CMK (cell line): ENCODE measurements at places on chromosomes 11 and 22.
A peak's percentile ranks its signal among the peaks of the same experiment; 100 is the strongest.

DNA sequence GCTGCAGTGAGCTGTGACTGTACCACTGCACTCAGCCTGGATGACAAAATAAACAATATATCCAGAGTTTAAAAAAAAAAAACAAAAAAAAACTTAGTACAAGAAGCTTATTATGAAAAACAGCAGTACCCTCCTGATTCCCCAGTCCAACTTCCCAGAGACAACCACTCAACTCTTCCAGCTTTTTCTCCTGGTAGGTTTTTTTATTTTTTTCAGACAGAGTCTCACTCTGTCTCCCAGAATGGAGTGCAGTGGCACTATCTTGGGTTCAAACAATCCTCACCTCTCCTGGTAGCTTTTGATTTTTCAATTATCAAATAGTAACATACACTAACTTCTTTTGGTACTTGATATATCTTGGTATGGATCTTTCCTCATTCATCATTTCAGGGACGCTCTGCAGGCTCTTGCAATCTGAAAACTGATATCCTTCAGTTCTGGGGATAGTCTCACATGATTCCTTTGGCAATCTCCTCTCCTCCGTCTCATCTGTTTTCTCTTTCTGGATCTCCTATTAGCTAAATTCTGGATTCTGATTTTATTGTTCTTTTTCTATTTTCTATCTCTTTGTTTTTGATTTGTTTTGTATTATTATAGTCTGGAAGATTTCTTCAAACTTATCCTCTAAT lies 44.9 kb downstream of the ALG9 start:
- no peak for DNase-seq

- DNase-seq = no peak
Measured at GRCh38 chr11:19988598-19988997, 171.7 kb downstream of the DBX1 start.

DNA sequence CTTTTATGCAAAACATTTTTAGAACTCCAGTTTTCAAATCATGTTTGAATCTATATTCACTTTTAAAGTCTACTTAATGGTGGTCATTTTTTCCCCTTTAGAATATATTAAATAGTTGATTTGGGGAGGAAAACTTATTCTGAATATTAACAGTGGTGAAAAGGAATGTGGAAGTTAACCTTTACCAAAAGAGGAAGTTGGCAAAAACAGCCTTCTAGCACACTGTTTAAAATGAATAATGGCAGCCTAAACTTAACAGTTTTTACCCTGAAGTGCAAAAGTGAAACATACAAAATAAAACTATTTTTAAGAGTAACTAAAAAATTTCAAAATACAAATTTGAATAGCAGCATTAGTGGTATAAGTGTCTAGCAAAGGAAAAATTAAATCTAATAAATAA lies 86.4 kb downstream of the GRK3 start:
- no peak for DNase-seq

DNA sequence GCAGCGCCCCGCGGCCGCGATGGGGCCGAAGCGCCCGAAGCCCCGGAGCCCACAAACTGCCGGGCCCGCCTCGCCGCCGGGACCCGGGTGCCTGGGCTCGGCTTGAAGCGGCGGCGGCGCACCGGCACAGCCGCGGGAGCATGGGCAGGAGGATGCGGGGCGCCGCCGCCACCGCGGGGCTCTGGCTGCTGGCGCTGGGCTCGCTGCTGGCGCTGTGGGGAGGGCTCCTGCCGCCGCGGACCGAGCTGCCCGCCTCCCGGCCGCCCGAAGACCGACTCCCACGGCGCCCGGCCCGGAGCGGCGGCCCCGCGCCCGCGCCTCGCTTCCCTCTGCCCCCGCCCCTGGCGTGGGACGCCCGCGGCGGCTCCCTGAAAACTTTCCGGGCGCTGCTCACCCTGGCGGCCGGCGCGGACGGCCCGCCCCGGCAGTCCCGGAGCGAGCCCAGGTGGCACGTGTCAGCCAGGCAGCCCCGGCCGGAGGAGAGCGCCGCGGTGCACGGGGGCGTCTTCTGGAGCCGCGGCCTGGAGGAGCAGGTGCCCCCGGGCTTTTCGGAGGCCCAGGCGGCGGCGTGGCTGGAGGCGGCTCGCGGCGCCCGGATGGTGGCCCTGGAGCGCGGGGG lies 346 bp downstream of the FJX1 start:
- no peak for DNase-seq

GRCh38 chr22:35150183-35151107 lies 84.5 kb downstream of the ISX start:
- peak; percentile 46 for DNase-seq

- DNase-seq = no peak
Measured at GRCh38 chr11:94194712-94195111, 66.1 kb downstream of the PANX1 start.

- no peak for DNase-seq
Measured at GRCh38 chr22:43514476-43515157, 102.8 kb downstream of the MPPED1 start.

DNA sequence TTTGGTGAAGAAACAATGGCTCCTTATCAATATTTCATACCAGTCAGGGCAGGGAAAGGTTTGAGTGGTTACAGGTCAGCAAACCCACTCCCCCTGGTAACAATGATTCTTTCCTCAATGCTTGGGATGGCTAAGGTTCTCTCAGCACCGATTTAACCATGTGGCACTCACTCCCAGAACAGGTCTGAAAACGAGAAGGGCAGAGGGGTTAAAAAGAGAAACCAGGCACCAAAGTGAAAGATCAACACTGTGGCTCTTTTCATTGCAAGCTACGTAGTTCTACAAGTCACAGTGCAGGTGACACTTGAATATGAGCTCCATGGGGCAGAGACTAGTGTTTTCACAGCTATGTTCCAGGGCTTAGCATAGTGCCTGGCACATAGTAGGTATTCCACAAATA lies 132.4 kb downstream of the PLEKHA7 start:
- DNase-seq = no peak

GRCh38 chr11:85628771-85629341 lies 463 bp downstream of the TMEM126B start:
- DNase-seq = no peak

DNA sequence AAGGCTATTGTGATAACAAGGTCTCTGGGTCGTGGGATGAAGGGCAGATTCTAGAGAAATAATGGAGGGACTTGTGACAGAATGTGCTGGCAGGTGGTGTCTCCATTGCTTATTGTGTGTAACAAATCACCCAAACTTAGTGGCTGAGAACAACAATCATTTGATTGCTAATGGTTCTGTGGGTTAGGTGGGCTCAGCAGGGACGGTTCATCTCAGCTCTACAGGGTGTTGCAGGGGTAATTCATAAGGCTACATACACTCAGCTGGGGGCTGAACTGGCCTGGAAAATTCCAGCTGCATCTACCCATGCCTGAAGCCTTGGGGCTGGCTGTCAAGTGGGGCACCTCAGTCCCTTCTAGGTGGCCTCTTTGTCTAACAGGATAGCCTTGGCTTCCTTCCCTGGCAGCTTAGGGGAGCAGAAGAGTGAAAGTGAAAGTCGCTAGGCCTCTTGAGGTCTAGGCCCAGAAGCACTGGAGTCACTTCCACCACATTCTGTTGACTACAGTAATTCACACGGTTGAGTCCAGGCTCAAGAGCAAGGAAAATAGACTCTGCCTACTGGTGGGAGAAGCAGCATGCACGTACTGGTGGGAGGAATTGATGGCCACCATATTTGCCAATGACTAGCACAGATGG lies 308.9 kb downstream of the MN1 start:
- DNase-seq = no peak

DNA sequence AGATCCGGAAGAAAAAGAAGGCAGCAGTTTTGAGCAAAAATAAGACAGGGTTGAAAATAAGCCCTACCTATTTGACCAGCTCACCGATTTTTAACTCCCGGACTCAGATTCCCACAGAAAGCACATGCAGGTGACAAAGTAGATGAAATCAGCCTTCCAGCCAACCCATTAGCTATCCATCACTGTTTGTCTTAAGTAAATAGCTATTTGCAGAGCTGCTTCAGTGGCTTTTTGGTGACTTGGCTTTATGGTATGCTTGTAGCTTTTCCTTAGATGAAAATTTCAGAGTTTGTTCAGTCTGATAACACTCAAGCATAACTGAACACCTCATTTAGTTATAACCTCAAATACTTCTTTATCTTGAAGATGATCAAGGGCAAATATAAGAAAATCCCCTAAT lies 192.6 kb downstream of the HIPK3 start:
- DNase-seq = no peak

GRCh38 chr11:59479906-59480305 lies 6.8 kb downstream of the OR4D10 start:
- no peak for DNase-seq

DNA sequence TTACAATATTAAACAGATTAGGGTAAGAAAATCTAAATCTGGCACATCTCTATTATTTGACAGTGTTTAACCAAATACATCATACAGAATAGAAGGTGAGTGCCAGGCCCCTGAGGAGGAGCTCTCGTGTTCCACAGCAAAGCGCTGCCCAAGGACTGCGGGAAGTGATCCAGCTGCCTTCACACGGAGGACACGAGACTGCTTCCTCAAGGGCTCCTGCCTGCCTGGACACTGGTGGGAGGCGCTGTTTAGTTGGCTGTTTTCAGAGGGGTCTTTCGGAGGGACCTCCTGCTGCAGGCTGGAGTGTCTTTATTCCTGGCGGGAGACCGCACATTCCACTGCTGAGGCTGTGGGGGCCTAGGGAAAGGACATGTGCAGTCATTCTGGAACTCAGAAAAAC lies 71.1 kb downstream of the NCAPD3 start:
- no peak for DNase-seq

DNA sequence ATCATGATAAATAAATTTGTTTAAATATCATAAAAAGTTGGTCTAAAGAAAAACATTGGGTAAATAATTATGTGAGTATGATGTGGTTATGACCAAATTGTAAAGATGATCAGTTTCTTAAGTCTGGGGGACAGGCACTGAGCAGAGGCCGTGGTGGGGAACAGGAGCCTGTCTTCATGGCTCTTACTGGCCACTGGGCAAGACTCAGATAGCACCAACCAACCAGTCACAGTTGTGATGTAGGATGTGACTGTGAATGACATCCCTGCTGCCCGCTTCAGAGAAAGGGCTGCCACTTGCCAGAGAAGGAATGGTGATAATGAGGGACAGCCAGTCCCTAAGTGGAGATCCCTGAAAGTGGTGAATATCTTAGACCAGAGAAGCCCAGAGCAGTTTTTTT lies 7.0 kb downstream of the PTPRJ start:
- DNase-seq = no peak

DNA sequence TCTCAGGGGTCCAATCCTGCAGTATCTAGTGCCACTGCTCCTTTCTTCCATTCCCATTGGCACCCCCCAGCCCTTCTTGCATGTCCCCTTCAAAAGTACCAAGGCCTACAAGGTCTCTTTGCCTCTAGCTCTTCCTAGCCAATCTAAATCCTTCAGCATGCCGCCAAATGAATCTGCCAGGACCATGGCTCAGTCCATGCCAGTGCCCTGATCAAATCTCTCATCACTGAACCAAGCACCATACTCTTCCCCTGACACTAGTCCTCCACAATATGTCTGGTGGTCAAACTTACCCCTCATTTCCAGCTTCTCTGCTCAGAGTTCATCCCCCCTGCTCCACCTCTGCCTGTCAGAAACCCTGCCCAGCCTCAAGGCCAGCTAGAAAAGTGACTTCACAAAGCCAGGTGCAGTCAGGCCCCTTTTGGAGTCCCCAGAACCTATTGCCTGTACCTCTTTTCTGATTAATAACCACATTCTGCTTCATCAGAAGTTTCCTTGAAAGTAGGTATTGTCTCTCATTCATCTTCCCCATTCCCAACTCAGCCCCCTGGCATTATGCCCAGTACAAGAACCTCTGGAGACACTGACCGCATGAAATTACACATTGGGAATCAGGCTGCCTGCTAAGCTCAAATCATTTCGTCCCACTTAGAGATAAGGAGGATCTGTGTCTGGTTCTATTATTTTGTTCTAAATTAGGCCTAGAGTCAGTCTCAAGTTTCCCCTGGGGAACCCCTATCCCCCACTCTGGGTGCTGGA lies 11.4 kb downstream of the FEN1 start:
- no peak for DNase-seq

DNA sequence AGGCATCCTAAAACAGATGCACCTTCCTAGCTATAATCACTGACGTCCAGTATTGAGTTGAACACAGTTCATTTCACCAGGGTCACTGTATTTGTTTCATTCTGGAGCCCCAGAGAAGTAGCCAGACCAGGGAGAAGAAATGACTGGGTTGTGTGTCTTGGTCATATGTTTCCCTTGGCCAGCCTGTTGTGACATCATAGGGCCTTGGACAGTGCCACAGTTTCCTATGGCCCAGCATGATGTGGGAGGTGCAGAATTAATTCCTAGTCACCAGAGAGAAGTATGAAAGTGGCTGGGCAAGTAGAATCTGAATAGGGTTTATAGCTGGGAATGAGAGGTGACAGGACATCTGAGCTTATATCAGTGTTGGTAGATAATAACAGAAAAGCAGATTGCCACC lies 84.0 kb upstream of the ZBED5 start:
- DNase-seq = no peak

DNA sequence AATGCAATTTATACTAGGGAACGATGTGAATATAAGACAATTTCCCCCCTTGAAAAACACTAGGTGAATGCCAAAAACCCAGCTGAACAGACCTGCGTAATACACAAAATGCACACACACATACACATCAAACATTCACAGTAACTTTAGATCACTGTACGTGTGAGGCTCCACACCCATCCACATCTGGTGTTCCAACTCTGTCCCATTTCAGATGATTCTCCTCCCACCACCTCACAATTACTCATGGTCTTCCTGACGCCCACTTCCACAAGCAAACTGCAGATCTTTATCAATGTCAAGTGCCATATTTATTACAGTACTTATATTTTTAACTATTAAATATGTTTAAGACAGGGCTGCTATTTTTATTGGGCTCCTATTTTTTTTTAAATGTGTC lies 57.8 kb upstream of the TENM4 start:
- no peak for DNase-seq
